Right lobe of liver (tissue), 6 donors: ENCODE measurements at places on chromosomes 6 and 20. TPM values are rescaled to one million over a fixed set of nuclear protein-coding genes. Genes with fewer than 3 reads are reported as not detected.
A peak's percentile ranks its signal among the peaks of the same experiment; 100 is the strongest.

DNA sequence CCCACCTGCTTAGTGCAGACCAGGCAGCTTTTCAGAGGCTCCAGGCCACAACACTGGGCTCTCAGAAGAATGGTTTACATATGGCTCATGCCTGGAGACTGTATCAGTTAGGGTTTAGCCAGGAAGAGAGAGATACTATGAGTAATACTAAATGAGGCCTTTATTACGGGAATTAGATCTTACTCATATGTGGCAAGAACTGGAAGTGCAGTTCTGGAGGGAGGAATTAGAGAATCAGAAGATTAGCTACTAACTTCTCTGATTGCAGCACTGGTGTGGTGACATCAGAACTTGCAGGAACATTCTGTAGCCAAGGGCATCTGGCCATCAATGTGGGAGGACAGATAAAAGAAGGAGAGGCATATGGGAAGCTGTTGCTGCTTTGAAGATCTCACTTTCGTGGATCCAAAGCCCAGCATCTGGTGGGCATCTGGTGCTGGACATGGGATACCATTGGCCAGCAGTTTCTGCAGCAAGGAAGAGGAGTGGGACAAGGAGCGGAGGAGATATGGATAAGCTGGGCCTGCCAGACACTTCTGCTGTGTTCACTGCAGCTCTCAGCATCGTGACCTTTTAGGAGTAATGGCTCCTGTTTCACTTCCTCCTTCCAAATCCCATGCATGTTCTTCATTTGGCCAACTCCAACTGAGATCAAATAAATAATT, 248.5 kb downstream of the BTBD3 start:
- no peak overlapping the region for H3K4me3 ChIP-seq
- no peaks in the 10 kb centered on the region for H3K27me3 ChIP-seq
- no peaks in the 10 kb centered on the region for H3K36me3 ChIP-seq

DNA sequence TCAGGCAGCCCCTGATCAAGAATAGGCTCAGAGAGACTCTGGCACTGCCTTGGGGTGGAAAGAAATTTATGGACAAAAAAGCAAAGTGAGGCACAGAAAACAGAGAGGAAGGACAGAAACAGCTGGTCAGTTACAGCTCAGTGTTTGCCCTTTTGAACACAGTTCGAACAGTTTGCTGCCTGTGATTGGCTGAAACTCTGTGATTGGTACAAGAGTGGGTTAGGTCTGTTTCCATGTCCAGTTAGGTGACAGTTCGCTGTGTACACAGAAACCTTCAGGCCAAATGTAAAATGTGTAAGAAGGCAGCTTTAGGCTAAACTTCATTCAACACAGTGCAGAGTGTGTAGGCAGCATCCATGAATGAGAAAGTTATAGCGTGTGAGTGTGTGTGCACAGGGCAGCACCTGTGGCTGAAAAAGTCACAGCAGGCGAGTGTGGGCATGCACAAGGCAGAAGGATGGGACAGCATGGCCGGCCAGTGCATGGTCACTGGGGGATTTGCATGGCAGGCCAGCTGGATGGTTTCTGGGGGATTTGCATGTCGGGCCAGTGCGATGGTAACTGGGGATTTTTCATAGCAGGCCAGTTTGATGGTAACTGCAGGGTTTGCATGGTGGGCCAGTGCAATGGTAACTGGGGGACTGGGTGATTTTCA, 75.4 kb upstream of the FRMD1 start:
- no peaks in the 10 kb centered on the region for H3K4me1 ChIP-seq
- DNase-seq: no peak
- no peak overlapping the region for H3K4me3 ChIP-seq
- no peaks in the 10 kb centered on the region for H3K36me3 ChIP-seq
- H3K27me3 ChIP-seq: no peaks in the 10 kb centered on the region
- no peak overlapping the region for H3K27ac ChIP-seq

Gene POU5F1
- 1.1 TPM for total RNA-seq

Gene LTA
- not detected for total RNA-seq

- H3K36me3 ChIP-seq: no peaks in the 10 kb centered on the region
- no peak overlapping the region for H3K27ac ChIP-seq
- H3K27me3 ChIP-seq: no peaks in the 10 kb centered on the region
- no peaks in the 10 kb centered on the region for H3K4me1 ChIP-seq
These were observed 9.2 kb downstream of the CEP57L1 start for GRCh38 chr6:109104512-109104911.

Gene PAK5
- total RNA-seq: not detected

- no peaks in the 10 kb centered on the region for H3K27me3 ChIP-seq
- no peaks in the 10 kb centered on the region for H3K36me3 ChIP-seq
- no peak overlapping the region for H3K4me3 ChIP-seq
- H3K27ac ChIP-seq: no peak overlapping the region
- no peaks in the 10 kb centered on the region for H3K4me1 ChIP-seq
These were observed 172.5 kb downstream of the SLC24A3 start for GRCh38 chr20:19384940-19385339.

Gene HFE
- 15.7 TPM for total RNA-seq

- no peaks in the 10 kb centered on the region for H3K4me1 ChIP-seq
- H3K4me3 ChIP-seq: no peak overlapping the region
- no peaks in the 10 kb centered on the region for H3K27me3 ChIP-seq
- no peak for DNase-seq
These were observed 40.3 kb upstream of the PPP1R3G start for GRCh38 chr6:5044866-5045265.

GRCh38 chr6:136566007-136566487, 15.8 kb upstream of the MAP7 start:
- H3K4me1 ChIP-seq: no peaks in the 10 kb centered on the region
- H3K27ac ChIP-seq: no peak overlapping the region
- no peak overlapping the region for H3K4me3 ChIP-seq
- peak; percentile 21 for DNase-seq
- no peaks in the 10 kb centered on the region for H3K36me3 ChIP-seq

DNA sequence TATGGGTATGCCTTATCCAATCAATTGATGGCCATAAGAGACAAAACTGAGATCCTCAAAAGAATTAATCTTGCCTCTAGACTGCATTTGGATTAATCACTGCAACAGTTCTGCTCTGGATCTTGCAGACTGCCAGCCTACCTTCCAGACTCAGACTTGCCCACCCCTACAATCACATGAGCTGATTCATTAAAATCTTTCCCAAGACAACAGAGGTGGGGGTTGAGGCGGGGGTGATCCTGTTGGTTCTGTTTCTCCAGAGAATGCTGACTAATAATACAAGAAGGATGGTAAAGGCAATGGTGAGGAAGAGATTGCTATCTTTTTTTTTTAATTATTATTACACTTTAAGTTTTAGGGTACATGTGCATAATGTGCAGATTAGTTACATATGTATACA, 43.7 kb upstream of the MEI4 start:
- no peak overlapping the region for H3K27ac ChIP-seq
- no peak for DNase-seq
- H3K27me3 ChIP-seq: no peaks in the 10 kb centered on the region
- no peaks in the 10 kb centered on the region for H3K36me3 ChIP-seq
- no peaks in the 10 kb centered on the region for H3K4me1 ChIP-seq

GRCh38 chr20:41147767-41148191, 10.4 kb downstream of the PLCG1 start:
- H3K4me3 ChIP-seq: no peak overlapping the region
- no peaks in the 10 kb centered on the region for H3K36me3 ChIP-seq
- no peak overlapping the region for H3K27ac ChIP-seq
- DNase-seq: no peak

DNA sequence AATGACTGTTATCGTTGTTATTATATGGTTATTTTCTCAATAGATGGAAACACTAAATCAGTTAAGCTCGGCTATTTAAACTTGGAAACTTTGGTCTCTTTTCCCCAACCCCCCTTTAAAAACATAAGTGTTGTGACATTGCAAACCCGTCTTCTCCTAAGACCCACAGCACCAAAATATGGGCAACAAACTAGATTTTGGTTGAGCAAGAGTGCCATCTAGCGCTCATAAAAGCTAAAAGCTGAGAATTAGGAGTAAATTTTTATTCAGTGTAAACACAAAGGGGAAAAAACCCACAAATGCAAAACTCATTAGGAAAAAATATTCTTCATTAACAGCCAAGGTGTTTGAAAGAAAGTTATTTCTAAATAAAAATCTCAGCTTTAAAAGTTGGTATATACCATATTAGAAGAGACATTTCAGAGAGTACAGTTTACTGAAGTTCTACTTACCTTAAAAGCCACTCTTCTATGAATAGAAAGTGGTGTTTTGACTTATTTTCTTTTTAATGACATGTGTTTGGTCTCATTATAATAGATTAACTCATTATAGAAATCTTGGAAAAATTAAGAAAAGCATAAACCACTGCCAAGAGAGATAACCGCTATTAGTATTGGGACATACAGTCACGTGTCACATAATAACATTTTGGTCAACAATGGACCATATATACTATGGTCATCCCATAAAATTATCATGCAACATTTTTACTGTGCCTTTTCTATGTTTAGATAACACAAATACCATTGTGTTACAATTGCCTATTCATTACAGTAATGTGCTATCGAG, 21.1 kb downstream of the SESN1 start:
- H3K4me3 ChIP-seq: no peak overlapping the region
- H3K4me1 ChIP-seq: no peaks in the 10 kb centered on the region
- H3K27ac ChIP-seq: no peak overlapping the region

- H3K4me3 ChIP-seq: no peak overlapping the region
- H3K4me1 ChIP-seq: no peaks in the 10 kb centered on the region
- H3K36me3 ChIP-seq: no peaks in the 10 kb centered on the region
- H3K27ac ChIP-seq: no peak overlapping the region
- no peaks in the 10 kb centered on the region for H3K27me3 ChIP-seq
These were observed 564.8 kb downstream of the RFPL4B start for GRCh38 chr6:112911959-112912358.

DNA sequence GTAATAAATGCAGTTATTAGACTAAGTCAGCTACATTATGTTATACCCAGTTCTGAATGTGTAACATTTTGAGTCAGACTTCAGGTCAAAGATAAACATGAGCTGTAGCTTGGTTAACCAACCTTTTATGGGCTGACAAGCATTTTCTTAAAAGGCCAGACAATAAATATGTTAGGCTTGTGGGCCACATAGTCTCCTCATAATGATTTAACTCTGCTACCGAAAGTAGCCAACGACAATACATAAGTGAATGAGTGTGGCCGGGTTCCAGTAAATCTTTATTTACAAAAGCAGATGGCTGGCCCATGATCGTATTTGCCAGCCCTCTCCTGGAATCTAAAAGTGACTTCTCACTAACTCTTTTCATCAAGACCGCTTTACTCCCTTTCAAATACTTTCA, 49.9 kb downstream of the ATG5 start:
- no peaks in the 10 kb centered on the region for H3K27me3 ChIP-seq
- DNase-seq: no peak
- no peaks in the 10 kb centered on the region for H3K4me1 ChIP-seq
- H3K27ac ChIP-seq: no peak overlapping the region
- H3K4me3 ChIP-seq: no peak overlapping the region

DNA sequence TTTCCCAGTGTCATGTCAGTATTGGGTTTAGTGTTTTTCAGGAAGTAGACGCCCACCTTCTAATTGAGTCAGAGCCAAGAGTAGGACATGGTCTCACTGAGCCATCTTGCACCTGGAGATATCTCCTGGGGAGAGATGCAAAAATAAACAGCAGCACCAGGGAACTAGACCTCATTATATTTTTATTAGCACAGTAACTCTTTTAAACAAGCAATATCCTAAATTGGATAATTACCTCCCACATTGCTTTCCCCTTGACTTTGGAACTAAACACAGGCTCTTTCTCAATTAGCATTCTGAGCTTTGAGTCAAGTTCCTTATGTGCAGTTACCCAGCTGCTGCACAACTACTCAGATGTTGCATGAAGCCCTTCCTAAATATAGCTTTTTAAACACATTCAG, 175.4 kb downstream of the IBTK start:
- H3K27ac ChIP-seq: no peak overlapping the region
- no peaks in the 10 kb centered on the region for H3K36me3 ChIP-seq
- H3K4me3 ChIP-seq: no peak overlapping the region
- no peaks in the 10 kb centered on the region for H3K27me3 ChIP-seq

DNA sequence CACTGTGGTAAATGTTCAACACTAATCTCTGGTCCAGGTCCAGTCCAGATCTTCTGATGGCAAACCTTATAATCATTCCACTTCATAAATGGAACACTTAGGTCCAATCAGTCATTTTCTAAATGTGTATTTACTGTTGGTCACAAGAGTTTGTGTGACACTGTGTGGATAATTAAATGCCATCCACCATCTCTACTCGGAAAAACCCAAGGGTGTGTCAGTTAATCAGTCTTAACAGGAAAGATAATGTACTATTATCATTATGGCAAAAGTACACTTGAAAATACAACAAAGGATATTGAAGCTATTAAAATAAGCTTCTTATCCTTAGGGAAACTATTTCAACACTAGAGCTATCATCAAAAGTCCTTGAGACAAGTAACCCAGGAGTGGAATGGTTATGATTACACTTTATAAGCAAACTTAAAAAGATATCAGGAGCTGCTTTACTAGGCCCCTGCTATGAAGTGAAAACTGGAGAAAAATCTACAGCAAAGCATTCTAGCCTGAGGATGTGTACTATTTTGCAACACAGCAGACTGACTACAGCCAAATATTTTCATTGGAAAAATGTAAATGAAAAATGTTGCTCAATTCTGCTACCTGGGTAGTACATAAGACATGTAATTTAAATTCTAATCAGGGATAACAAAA, 227.9 kb downstream of the LAMA2 start:
- no peak overlapping the region for H3K4me3 ChIP-seq
- H3K27me3 ChIP-seq: no peaks in the 10 kb centered on the region

Gene AIF1
- 8.3 TPM for total RNA-seq

Gene MC3R
- total RNA-seq: not detected

- no peaks in the 10 kb centered on the region for H3K36me3 ChIP-seq
- H3K4me3 ChIP-seq: peak within 1 kb of the TSS; percentile 11
These were observed at the start of gene TFAP2C for GRCh38 chr20:56628873-56629463. TSS of gene TFAP2C (plus strand) at chr20:56629306. CDS start at chr20:56629545, 239 bp downstream.

DNA sequence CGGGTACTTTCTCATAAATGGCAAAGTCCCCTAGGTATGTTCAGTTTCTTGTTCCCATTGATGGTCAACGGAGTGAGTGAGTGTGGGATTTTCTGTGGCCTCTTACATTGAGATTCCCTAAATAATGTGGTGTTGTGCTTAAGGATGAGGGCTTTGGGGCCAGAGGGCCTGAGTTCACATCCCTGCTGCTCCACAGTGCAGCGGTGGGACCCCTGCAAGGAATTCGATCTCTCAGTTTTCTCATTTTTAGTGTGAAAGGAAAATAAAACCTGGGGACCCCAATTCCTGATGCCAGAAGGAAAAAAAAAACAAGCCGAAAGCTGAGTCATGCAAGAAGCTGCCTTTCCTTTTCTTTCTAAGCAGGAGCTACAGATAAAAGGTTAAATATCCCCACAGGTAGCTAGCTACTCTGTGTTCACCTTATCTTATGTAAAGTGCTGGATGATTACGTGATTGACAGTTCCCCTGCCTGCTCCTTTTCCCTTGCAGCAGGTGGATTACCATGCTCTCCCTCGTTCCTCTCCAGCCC, 120.2 kb upstream of the CLDN20 start:
- no peak overlapping the region for H3K4me3 ChIP-seq
- no peak overlapping the region for H3K27ac ChIP-seq
- no peaks in the 10 kb centered on the region for H3K27me3 ChIP-seq
- H3K4me1 ChIP-seq: no peaks in the 10 kb centered on the region
- H3K36me3 ChIP-seq: no peaks in the 10 kb centered on the region

GRCh38 chr6:31190488-31190887, 20.0 kb upstream of the POU5F1 start:
- H3K4me3 ChIP-seq: no peak overlapping the region
- H3K4me1 ChIP-seq: peaks cover 10% of the 10 kb centered on the region
- H3K27me3 ChIP-seq: no peaks in the 10 kb centered on the region
- no peak for DNase-seq
- no peak overlapping the region for H3K27ac ChIP-seq
